ENCODE measurements at places on chromosomes 1 and 21.

- no peak for DNase-seq
These were observed 543.1 kb upstream of the ZRANB2 start for GRCh38 chr1:71623888-71624287.

DNA sequence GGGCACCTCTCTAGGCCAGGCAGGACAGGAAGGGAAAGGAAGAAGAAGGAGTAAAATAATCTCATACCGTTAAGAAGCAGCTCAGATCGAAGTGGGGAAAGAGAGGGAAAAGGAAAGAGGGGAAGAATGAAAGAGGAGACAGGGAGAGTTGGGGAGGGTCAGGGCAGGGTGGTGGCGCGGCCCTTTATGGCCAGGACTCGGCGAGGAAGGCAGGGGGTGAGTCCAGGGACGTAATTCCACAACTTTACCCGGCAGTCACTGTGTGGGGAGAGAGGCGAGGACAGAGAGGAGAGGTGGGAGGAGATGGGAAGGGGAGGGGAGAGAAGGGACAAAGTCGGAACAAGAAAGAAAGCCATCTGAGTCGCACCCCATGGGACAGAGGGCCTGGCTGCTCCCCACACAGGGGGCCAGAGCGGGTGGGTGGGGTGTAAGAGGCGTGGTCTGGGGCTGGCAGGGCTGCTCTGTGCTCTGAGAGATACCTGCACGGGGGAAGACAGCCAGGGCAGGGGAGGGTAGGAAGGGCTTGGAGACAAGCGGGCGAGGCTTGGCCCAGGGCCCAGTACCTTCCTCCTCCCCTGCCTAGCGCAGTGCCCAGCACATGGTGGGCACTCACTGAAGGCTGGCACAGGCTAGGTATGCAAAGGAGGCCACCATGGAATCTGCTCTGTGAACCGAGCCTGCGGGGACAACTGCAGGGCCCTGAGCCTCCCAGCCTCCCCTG lies 49.4 kb downstream of the KIF21B start:
- DNase-seq: no peak

- DNase-seq: no peak
These were observed 251.2 kb downstream of the RRAGC start for GRCh38 chr1:38608202-38608864.

DNA sequence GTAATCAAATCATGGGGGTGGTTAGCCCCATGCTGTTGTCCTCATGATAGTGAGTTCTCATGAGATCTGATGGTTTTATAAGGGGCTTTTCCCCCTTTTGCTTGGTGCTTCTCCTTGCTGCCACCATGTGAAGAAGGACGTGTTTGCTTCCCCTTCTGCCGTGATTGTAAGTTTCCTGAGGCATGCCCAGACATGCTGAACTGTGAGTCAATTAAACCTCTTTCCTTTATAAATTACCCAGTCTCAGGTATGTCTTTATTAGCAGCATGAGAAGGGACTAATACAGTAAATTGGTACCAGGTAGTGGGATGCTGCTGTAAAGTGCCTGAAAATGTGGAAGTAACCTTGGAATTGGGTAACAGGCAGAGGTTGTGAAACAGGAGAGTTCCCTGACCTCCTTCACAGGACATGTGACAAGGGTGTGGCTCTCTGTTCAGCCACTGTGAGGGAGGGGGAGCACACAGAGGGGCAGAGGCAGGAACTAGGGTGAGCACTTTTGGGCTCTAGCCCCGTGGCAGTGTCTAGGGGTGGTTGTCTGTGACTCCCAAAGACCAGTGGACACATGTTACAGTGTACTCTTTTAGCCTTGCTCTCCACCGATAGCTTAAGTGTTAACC lies 105.3 kb downstream of the BACH1 start:
- DNase-seq: no peak

- no peak for DNase-seq
These were observed 12.7 kb upstream of the OBSCN start for GRCh38 chr1:228194921-228195812.

DNA sequence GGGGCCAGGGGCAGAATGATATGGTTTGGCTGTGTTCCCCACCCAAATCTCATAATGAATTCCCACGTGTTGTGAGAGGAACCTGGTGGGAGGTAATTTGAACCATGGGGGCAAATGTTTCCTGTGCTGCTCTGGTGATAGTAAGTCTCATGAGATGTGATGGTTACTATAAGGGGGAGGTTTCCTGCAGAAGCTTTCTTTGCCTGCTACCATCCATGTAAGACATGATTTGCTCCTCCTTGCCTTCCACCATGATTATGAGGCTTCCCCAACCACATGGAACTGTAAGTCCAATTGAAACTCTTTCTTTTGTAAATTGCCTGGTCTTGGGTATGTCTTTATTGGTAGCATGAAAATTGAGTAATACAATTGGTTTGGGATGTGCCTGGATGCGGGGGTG lies 33.7 kb upstream of the LIN9 start:
- DNase-seq: no peak

DNA sequence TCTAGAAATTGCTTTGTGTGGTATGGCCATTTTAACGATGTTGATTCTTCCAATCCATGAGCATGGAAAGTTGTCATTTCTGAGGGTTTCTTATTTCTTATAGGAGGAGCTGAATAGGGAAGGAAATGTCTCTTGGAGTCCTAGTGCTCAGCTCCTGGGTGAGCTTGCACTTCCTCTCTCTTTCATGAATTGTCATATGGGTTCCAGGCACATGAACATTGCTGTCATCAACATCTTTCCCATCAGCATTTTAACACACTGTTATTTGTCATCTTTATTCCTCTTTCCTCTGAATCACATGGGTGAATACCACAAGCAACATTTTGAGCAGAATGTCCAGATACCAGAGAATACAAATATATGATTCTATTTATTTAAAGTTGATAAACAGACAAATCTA lies 23.4 kb downstream of the SLAMF6 start:
- no peak for DNase-seq

- DNase-seq: no peak
These were observed at the start of gene GFI1 for GRCh38 chr1:92486251-92487077. TSS of gene GFI1 (minus strand) at chr1:92486925. CDS start at chr1:92483487, 3,438 bp downstream.

DNA sequence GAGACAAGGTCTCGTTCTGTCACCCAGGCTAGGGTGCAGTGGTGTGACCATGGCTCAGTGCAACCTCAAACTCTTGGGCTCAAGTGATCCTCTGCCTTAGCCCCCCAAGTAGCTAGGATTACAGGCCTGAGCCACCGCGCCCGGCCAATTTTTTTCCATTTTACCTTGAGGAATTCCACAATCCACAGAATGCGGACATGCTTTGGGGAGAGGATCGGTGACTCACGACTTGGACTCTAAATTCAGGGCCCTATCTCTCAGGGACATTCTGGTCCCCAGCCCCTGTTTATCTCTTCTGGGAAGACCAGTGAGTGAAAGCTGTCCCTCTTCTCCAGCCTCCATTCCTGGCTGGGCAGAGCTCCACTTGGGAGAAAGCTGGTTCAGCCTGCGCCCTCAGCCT lies 5.2 kb downstream of the PADI1 start:
- DNase-seq: no peak

DNA sequence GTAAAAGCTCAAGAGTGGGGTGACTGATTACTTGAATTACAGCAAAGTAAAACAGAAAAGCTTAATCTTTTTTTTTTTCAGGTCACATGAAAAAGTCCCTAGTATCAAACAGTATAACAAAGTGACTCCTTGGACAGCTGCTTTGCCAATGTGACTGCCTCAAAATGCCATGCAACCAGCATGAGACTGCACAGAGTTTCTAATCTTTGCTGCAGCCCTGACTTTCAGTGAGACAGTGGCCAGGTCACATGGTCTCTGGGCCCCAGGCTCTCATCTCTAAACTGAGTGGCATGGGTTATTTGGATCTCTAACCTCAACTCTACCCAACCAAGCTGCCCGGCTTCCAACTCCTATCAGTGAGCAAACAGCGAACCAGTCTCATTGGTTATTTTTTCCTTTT lies 169.0 kb downstream of the VAV3 start:
- no peak for DNase-seq

DNA sequence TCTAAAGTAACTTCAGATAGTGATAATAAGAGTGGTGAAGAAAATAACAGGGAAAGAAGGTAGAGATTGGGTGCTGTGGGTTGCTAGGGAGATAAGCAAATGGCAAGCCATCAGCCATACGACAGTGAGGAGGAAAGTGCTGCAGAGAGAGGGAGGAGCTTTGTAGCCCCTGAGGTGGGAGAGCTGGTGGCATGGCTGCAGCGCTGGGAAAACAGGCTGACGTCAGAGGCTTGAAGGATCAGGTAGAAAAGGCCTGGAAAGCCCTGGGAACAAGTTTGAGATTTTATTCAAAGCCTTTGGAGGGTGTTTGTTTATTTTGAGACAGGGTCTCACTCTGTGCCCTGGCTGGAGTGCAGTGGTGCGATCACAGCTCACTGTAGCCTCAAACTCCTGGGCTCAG lies 109.5 kb downstream of the NMNAT2 start:
- no peak for DNase-seq

DNA sequence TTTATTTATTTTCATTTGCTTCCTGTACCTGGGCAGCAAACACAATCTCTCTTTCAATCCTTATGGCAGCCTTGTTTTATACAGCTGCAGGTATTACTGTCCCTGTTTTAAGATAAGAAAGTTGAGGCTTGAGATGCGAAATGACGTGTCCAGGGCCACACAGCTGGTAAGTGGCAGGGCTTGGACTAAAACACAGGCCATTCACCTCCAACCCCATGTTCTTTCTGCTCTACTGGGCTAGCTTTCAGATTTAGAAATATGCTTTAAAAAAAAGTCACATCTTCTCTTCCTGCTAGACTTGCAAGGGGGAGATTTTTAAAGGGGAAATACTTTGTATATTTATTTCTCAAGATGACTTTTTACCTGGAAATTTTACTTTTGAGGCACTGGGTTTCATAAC lies 62.8 kb downstream of the CNST start:
- DNase-seq: no peak

GRCh38 chr21:37711836-37712568 lies 204.3 kb downstream of the KCNJ6 start:
- no peak for DNase-seq

- DNase-seq: no peak
These were observed 2.2 kb downstream of the TGFB2 start for GRCh38 chr1:218347336-218347722.

GRCh38 chr1:171817511-171818265 lies 23.6 kb upstream of the DNM3 start:
- DNase-seq: no peak

- DNase-seq: no peak
These were observed 39.0 kb upstream of the SYNC start for GRCh38 chr1:32741413-32742198.

GRCh38 chr21:45875416-45875760 lies 106.2 kb upstream of the COL6A1 start:
- no peak for DNase-seq

DNA sequence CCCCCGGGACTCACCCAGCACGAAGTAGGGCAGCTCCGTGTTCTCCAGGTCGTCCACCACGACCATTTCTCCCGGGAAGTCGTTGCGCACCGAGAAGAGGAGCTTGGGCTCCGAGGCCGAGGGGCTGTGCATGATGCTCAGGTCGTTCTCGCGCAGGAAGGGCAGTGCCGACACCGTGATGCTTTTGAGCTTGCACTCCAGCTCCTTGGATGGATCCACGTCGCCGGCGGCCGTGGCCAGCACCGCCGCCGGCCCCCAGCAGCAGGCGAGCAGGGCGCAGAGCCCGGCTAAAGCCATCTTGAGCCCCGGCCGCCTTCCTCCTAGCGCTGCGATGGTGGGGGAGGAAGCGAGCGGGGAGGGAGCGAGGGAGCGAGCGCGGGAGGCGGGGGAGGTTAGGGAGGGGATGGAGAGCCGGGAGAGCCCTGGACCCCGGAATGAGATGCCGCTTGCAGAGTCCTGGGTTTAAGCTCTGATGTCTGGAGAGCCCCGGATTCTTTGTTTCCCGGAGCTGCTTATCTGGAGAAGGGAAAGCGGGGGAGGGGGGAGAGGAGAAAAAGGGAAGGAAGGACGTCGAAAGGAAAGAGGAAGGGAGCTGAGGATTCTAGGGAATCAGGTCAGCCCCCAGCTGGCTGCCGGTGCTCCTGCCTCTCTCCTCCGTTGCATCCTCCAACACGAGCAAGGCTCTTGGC lies at the start of gene ASTN1:
ASTN1 (minus strand) TSS at position 333 of the 689 bp plus-strand sequence; CDS start at position 297, 36 bp downstream.
- DNase-seq: no peak

- no peak for DNase-seq
These were observed 8.5 kb downstream of the VPS45 start for GRCh38 chr1:150076066-150076465.

DNA sequence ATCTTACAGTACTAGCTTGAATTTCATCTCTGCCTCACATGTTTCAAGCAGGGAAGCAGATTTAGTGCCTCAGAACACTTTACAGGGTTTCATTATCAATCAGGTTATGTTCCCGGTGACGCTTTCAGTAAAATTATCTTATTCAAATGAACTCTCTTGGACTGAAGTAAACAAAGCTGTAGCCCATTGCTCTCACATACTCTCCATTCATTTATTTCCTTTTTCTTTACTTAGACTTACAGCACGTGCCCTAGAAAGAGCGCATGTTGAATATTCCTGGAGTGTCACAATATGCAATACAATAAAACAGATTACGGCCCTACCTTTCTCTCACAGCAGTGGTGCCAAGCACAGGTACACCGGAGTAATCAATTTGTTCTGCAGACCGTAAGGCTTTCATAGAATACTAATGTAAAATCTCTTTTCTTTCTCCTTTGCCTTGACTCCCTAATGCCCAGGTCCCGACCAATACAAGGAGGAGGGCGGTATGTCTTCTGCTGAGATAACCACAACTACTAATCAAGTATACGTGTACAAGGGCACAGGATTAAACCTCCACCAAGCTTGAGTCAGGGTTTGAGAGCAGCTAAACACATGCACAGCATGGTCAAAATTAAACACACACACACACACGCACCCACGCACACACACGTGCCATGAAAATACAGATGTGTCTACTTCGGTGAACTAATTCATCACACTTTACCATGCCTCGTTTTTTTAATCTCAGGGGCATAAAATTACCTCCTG lies 62.8 kb downstream of the NRIP1 start:
- no peak for DNase-seq

DNA sequence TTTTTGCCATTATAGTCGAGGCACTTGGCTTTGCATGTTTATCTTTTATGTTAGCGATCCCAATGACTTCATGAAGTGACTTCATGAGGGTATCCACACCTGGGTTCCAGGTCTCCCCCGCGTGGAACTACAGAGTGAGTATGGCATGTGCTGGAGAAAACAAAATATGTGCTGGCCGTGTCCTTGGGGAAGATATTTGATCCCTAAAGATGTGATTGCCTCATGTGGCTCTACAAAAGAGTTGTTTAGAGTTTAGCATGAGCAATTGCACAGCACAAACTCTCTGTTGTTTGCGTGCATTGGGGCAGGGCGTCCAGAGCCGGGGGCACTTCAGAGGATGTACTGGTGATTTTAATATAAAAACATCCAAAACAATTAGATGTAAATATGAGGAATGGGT lies 4.8 kb downstream of the IL10RB start:
- no peak for DNase-seq

- DNase-seq: no peak
These were observed 81.4 kb upstream of the PLPPR5 start for GRCh38 chr1:99086057-99086456.

GRCh38 chr1:25731148-25731547 lies 68.8 kb upstream of the SELENON start:
- DNase-seq: no peak
